ENCODE measurements at places on chromosomes 1 and 21. TPM values are rescaled to one million over a fixed set of nuclear protein-coding genes. Genes with fewer than 3 reads are reported as not detected.

The CGN gene
- total RNA-seq, result 0.28 TPM

The OLIG2 gene
- total RNA-seq, result not detected

The ATP1A4 gene
- total RNA-seq, result not detected

The FCRL2 gene
- total RNA-seq, result not detected

DNA sequence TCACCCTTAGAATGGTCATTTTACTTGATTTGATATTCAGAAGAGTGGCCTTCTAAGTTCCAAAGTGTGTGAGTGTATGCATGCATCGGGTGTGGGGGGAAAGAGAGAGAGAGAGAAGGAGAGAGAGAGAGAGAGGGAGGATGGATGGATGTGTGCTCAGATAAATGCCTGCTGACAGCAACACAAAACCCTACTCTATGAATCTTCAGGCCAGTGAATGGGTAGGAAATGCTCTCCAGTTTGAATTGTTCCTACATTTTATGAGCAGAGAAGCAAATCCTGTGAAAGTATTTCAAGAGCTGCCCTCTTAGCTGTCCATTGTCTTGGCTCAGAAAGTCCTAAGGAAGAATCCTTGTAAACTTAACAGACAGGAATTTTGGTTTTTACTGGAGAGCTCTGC is 7.4 kb downstream of the JAM2 start:
- no peak overlapping the region for H3K27ac ChIP-seq
- peaks cover 9% of the 10 kb centered on the region for H3K27me3 ChIP-seq
- no peaks in the 10 kb centered on the region for H3K36me3 ChIP-seq
- no peaks in the 10 kb centered on the region for H3K4me1 ChIP-seq
- no peak overlapping the region for H3K4me3 ChIP-seq

DNA sequence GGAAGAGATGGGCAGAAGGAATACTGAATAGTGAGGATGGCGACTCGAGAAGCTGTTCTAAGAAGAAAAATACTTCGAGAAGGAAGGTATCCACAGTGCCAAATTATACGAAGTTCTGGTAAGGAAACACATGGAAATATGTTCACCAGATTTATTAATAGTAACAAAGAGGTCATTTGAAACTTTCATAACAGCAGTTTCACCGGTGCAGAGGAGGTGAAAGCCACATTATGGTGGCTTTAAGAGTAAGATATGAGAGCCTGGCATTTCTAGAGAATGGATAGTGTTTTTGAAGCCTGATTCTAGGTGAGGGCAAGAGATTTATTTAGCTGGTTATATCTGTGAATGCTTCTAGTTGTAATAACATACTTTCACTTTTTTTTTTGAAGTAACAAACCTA is 56.2 kb downstream of the DPYD start:
- H3K4me3 ChIP-seq, result peak overlapping the region; percentile 1
- H3K36me3 ChIP-seq, result no peaks in the 10 kb centered on the region
- H3K27ac ChIP-seq, result peak overlapping the region; percentile 2
- H3K4me1 ChIP-seq, result peaks cover 16% of the 10 kb centered on the region
- no peaks in the 10 kb centered on the region for H3K27me3 ChIP-seq

GRCh38 chr1:6521536-6521935 is 30.1 kb upstream of the PLEKHG5 start:
- H3K27me3 ChIP-seq, result no peaks in the 10 kb centered on the region
- peaks cover 21% of the 10 kb centered on the region for H3K36me3 ChIP-seq
- peaks cover 1% of the 10 kb centered on the region for H3K4me1 ChIP-seq
- no peak overlapping the region for H3K27ac ChIP-seq

GRCh38 chr1:169108863-169109560 is 2.5 kb downstream of the ATP1B1 start:
- peak; percentile 67 for DNase-seq
- H3K4me3 ChIP-seq, result peak overlapping the region; percentile 85
- peak overlapping the region; percentile 77 for H3K27ac ChIP-seq
- H3K36me3 ChIP-seq, result peaks cover 28% of the 10 kb centered on the region
- H3K4me1 ChIP-seq, result peaks cover 50% of the 10 kb centered on the region
- peaks cover 17% of the 10 kb centered on the region for H3K27me3 ChIP-seq

GRCh38 chr1:71343686-71344416 is 263.0 kb upstream of the ZRANB2 start:
- H3K4me1 ChIP-seq, result no peaks in the 10 kb centered on the region
- no peak for DNase-seq
- H3K4me3 ChIP-seq, result no peak overlapping the region
- H3K27me3 ChIP-seq, result no peaks in the 10 kb centered on the region
- no peaks in the 10 kb centered on the region for H3K36me3 ChIP-seq

All from activated CD4-positive, alpha-beta T cell treated with anti-CD3 and anti-CD28 coated beads, Interleukin-2, amount 10 ng/mL, durations not matched to agents 24 days and 14 days (primary cell).